ENCODE measurements at places on chromosomes 3 and 15. TPM values are rescaled to one million over a fixed set of nuclear protein-coding genes. Genes with fewer than 3 reads are reported as not detected.

DNA sequence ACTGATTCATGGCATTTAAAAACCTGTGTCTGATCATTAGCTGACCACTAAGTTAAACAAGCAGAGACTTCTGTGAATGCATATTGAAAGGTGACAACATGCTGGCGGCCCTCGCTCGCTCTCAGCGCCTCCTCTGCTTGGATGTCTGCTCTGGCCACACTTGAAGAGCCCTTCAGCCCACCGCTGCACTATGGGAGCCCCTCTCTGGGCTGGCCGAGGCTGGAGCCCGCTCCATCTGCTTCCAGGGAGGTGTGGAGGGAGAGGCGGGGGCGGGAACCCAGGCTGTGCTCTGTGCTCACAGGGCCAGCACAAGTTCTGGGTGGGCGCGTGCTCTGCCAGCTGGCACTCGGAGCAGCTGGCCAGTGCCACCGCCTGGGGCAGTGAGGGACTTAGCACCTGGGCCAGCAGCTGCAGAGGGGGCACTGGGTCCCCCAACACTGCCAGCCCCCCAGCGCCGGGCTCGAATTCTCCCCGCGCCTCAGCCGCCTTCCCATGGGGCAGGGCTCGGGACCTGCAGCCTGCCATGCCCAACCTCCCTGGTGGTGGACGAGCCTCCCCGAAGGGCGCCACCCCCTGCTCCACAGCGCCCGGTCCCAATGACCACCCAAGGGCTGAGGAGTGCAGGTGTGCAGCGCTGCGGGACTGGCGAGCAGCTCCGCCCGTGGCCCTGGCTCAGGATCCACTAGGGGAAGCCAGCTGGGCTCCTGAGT lies 252.4 kb downstream of the ZIC4 start:
- H3K27me3 ChIP-seq = no peaks in the 10 kb centered on the region
- no peak for DNase-seq
- H3K36me3 ChIP-seq = no peaks in the 10 kb centered on the region

The XYLB gene
- not detected for total RNA-seq

DNA sequence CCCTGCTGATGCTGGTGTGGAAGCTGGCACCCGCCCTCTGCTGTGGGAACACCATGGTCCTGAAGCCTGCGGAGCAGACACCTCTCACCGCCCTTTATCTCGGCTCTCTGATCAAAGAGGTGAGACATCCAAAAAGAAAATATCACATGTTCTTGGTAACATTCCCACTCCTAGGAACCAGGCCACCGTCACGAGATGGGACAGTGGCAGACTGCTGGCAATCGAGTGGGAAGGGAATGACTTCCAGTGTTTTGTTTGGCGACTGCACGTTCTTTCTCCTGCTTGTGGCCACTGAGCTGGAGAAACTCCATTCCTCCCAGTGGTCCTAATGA lies 14.3 kb downstream of the ALDH1A3 start:
- no peak for DNase-seq
- H3K36me3 ChIP-seq = no peaks in the 10 kb centered on the region
- peaks cover 7% of the 10 kb centered on the region for H3K4me1 ChIP-seq
- no peak overlapping the region for H3K4me3 ChIP-seq
- H3K27ac ChIP-seq = no peak overlapping the region

DNA sequence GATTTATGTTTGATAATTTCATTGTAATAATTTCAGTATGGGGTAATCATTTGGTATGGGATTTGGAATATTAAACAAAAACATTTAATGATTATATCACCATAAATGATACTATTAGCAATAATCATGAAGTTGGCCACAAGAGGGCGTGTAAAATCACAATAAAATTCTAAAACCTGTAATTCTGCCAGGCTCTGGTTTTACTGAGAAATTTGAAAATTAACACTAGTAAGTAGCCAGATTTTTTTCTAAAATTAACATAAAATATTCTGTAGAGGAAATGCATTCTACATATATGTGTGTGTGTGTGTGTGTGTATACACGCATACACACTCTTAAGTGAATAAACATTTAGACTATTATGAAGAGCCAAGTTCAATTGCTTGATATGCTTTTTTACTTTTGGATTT lies 40.5 kb downstream of the FEZF2 start:
- H3K4me3 ChIP-seq = no peak overlapping the region
- no peaks in the 10 kb centered on the region for H3K27me3 ChIP-seq
- H3K27ac ChIP-seq = no peak overlapping the region
- DNase-seq = peak; percentile 68

GRCh38 chr3:142112601-142113000 lies 36.7 kb downstream of the TFDP2 start:
- no peaks in the 10 kb centered on the region for H3K4me1 ChIP-seq
- no peak overlapping the region for H3K27ac ChIP-seq
- no peak overlapping the region for H3K4me3 ChIP-seq
- no peaks in the 10 kb centered on the region for H3K27me3 ChIP-seq
- no peaks in the 10 kb centered on the region for H3K36me3 ChIP-seq
- DNase-seq = no peak

DNA sequence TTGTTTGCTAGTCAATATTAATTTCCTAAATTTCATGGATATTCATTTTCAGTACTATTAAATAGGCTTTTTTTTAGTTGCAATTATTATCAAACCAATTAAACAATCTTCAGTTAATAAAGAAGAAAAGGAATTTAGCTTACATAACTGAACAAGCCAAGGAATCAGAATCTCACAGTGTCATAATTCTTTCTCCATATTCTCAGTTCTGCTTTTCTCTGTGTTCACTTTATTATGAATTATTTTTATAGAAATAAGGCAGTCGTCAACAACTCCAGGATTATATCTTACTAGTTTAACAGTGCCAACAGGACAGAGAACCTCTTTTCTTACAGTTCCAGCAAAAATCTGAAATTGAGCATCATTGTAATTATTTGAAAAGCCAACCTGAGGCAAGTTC lies 221.7 kb downstream of the CGGBP1 start:
- H3K4me3 ChIP-seq = no peak overlapping the region
- H3K27ac ChIP-seq = no peak overlapping the region
- H3K27me3 ChIP-seq = no peaks in the 10 kb centered on the region
- no peak for DNase-seq
- H3K36me3 ChIP-seq = no peaks in the 10 kb centered on the region

DNA sequence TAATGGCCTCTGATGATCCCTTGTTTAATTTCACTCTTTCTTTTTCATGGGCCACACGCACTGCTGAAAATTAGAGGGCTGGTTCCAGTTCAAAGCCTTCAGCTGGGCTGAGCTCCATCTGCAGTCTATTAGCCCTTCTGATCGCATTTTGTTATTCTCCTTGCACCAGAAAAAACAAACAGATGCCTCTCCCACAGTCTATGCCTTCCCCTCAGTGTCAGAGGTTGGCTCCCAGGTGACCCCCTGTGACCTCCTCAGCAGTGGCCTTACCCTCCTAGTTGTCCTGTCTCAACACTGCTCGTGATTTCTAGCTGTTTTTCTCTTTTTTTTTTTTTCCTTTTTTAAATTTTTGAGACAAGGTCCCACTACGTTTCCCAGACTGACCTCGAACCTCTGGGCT lies 77.1 kb upstream of the PRTG start:
- no peak overlapping the region for H3K4me3 ChIP-seq
- no peaks in the 10 kb centered on the region for H3K36me3 ChIP-seq
- H3K27ac ChIP-seq = no peak overlapping the region
- no peak for DNase-seq

The TUSC7 gene
- total RNA-seq = not detected

DNA sequence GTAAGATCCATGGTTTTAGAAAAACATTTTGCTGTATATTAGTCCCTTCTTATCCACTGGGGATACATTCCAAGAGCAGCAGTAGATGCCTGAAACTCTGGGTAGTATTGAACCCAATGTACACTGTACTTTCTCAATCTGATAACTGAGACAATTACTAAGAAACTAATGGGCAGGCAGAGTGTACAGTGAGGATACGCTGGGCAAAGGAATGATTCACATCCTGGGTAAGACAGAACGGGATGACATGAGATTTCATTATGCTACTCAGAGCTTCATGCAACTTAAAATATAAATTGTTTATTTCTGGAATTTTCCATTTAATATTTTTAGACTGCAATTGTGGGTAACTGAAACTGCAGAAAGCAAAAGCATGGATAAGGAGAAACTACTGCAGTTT lies 46.2 kb upstream of the TEX55 start:
- no peak overlapping the region for H3K4me3 ChIP-seq
- H3K27ac ChIP-seq = no peak overlapping the region
- H3K27me3 ChIP-seq = no peaks in the 10 kb centered on the region
- DNase-seq = no peak
- no peaks in the 10 kb centered on the region for H3K4me1 ChIP-seq

The P3H2 gene
- not detected for total RNA-seq

The VWA5B2 gene
- total RNA-seq = not detected

GRCh38 chr3:13282986-13283876 lies 136.9 kb downstream of the NUP210 start:
- H3K4me3 ChIP-seq = no peak overlapping the region
- H3K4me1 ChIP-seq = peaks cover 11% of the 10 kb centered on the region
- H3K36me3 ChIP-seq = peaks cover 20% of the 10 kb centered on the region
- no peaks in the 10 kb centered on the region for H3K27me3 ChIP-seq
- DNase-seq = peak; percentile 51

- peak; percentile 87 for DNase-seq
- no peaks in the 10 kb centered on the region for H3K27me3 ChIP-seq
- peak overlapping the region; percentile 91 for H3K27ac ChIP-seq
- H3K36me3 ChIP-seq = peaks cover 12% of the 10 kb centered on the region
- peaks cover 49% of the 10 kb centered on the region for H3K4me1 ChIP-seq
- H3K4me3 ChIP-seq = peak overlapping the region; percentile 91
Measured at GRCh38 chr3:152269056-152269830, 514 bp downstream of the MBNL1 start.

GRCh38 chr3:62210011-62210410 lies 163.3 kb downstream of the FEZF2 start:
- H3K27ac ChIP-seq = no peak overlapping the region
- no peaks in the 10 kb centered on the region for H3K27me3 ChIP-seq
- no peak overlapping the region for H3K4me3 ChIP-seq
- no peaks in the 10 kb centered on the region for H3K4me1 ChIP-seq
- no peak for DNase-seq

The ERICH6 gene
- total RNA-seq = not detected

The SLC2A2 gene
- total RNA-seq = not detected

The STRC gene
- 1.2 TPM for total RNA-seq

The UROC1 gene
- total RNA-seq = not detected

The IL17RE gene
- total RNA-seq = not detected

DNA sequence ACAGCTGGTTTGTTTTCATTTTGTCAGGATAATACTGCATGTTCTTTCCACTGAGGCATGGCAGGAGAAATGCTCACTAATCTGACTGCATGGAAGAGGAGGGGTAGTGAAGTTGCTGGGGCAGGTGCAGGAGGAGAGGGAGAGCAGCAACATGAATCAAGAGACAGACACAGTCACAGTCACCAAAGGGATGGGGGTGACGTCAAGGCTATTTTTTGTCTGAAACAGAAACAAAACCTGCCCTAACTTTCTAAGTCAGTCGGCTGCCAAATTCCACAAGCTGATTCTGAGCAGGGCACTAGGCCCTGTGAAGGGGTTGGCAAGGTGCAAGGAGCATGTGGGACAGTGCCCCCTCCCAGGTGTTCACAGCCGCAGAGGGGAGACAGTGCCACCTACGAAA lies 186.6 kb upstream of the NSMCE3 start:
- no peaks in the 10 kb centered on the region for H3K27me3 ChIP-seq
- H3K4me3 ChIP-seq = no peak overlapping the region
- H3K4me1 ChIP-seq = no peaks in the 10 kb centered on the region
- no peak overlapping the region for H3K27ac ChIP-seq
- no peaks in the 10 kb centered on the region for H3K36me3 ChIP-seq

DNA sequence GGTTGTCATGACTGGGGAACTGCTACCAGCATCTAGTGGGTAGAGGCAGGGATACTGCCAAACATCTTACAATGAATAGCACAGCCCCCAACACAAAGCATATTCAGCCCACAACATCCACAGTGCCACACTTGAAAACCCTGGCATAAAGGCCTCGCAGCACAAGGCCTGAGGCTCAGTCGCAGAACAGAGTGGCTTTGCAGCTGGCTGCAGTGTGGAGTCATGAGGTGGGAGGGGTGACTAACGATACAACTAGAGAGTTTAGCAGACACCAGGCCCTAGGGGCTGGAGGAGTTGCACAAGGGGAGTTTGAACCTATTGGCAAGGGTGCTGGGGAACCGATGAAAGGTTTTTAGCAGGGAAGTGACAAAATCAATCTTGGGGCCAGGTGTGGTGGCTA lies 32.1 kb downstream of the GRK7 start:
- no peaks in the 10 kb centered on the region for H3K4me1 ChIP-seq
- no peak overlapping the region for H3K4me3 ChIP-seq
- H3K27me3 ChIP-seq = no peaks in the 10 kb centered on the region
- no peak for DNase-seq

The MYH15 gene
- total RNA-seq = 0.18 TPM

The CCNB2 gene
- 65.2 TPM for total RNA-seq

The CCR8 gene
- total RNA-seq = not detected

The FGD5 gene
- total RNA-seq = not detected

The GOLGA8S gene
- not detected for total RNA-seq

The MINDY4B gene
- not detected for total RNA-seq

The CCR1 gene
- not detected for total RNA-seq

GRCh38 chr3:149327156-149327555 lies 6.3 kb downstream of the TM4SF18 start:
- no peak for DNase-seq
- H3K36me3 ChIP-seq = no peaks in the 10 kb centered on the region
- H3K27ac ChIP-seq = no peak overlapping the region
- H3K4me3 ChIP-seq = no peak overlapping the region

DNA sequence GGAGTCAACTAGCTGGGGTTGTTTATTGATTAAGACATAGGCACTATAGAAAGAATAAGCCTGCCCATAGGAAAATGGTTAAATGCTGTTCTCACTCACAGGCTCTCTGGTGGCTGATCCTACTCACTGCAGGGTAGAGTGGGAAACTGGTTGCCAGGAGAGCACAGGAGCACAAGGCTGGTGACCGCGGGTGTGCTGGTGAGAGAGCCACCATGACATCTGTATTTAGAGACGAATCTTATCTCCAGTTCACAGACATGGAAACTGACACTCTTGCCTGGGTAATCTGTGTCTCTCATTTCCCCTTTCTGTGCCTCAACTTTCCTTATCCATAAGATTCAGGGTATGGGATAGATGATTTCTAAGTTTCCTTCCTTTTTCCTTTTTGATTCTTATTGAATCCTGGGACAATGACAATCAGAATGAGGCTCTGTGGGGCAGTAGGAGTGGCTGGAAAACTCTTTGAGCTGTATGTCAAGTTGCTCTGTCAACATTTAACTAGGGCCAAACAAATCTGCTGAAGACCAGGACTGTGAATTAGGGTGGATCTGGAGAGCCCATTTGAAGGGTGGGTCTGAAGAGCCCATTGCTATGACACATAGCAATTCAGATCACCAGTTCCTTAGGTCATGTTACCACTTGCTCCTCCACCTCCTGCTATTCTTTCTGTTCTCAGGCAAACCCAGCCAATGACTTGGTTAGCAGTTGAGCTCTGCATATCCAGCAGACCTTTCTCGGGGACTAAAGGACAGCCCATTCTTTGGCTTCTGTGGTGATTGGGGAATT lies 286.1 kb upstream of the TBL1XR1 start:
- H3K4me3 ChIP-seq = no peak overlapping the region
- H3K36me3 ChIP-seq = no peaks in the 10 kb centered on the region
- no peak overlapping the region for H3K27ac ChIP-seq

- no peaks in the 10 kb centered on the region for H3K27me3 ChIP-seq
- no peak overlapping the region for H3K4me3 ChIP-seq
- no peaks in the 10 kb centered on the region for H3K4me1 ChIP-seq
- H3K27ac ChIP-seq = no peak overlapping the region
Measured at GRCh38 chr3:48696156-48696555, 10.4 kb upstream of the NCKIPSD start.
